ENCODE measurements at places on chromosomes 3 and 15.

- DNase-seq = no peak
These were observed 34.0 kb downstream of the ARIH2 start for GRCh38 chr3:48952510-48953118.

GRCh38 chr3:28564211-28564610 lies 215.6 kb upstream of the AZI2 start:
- DNase-seq = no peak

DNA sequence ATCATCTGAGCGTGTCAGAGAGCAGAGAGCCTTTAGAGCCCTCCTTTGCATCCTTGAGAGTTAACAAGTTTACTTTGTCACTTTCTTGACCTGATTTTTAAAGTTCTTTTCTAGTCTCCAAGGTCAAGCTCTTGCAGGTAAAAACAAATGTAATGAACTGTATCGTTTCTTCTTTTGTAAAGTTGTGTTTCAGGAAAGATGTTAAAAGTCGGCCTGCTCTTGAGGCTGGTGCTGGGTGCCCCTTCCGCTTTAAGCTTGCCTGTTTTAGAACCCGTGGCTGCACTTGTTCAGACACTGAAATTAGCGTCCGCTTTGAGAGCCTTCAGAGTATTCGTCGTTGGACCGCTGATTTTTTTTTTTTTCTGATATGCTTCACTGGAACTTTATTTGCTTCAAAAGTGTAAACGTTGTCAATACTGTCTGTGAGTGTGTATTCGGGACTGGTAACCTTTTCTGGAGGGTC lies 52.6 kb upstream of the ULK4 start:
- DNase-seq = peak; percentile 47

DNA sequence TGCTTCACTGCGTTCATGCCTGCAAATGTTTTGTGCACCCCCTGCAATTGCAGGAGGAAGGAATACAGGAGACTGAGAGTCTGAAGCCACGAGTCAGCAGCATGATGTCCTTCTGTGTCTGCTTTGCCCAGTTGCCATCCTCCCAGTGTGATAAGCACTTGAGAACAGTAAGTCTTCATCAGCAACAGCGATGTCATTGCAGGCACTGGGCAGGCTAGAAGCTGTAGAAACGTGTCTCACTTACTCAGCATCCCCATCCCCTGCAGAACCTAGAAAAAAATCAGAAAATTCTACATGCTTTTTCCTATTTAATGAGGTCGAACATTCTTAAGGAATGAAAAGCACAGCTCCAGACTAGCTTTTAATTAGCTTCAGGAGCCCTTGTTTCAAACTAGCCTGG lies 156.5 kb upstream of the LPP start:
- DNase-seq = no peak

- no peak for DNase-seq
These were observed 209.2 kb upstream of the CDIN1 start for GRCh38 chr15:36370051-36370730.

GRCh38 chr3:185361920-185362319 lies 1.0 kb upstream of the MAP3K13 start:
- DNase-seq = no peak

DNA sequence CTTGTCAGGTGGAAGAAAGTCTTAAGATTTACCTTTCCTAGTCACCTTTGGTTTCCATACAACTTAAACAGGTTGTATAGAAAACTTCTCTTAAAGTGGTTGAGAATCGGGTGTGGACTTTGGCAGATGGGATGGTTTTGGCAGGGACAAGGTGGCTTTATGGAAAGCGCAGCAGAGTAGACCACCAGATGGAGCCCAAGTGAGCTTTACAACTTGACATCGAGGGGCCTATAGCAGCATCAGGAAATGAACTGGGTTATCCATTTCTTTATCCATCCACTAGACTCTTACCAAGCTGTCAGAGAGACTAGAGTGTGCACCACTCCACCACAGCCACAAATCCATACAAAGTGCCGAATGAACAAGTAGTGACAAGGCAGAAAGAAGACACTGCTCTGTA lies 85.3 kb upstream of the MBNL1 start:
- DNase-seq = peak; percentile 29

- no peak for DNase-seq
These were observed 74.8 kb upstream of the P2RY1 start for GRCh38 chr3:152760024-152760563.

DNA sequence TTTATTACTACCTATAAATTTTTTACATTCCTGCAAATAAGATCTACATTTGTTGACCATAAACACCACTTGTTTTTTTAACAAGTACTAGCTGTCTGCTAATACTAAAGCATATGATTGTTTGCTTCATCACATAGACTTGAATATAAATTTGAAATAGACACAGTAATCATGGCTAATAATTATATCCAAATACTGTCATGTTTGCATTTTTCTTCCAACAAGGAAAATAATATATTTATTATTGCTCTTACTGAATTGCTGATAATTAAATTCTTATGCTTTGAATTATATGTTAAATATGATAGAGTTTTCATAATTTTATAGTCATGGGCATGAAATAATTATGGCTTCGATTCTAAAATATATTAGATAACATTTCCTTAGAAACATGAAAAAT lies 40.5 kb downstream of the HDC start:
- no peak for DNase-seq

DNA sequence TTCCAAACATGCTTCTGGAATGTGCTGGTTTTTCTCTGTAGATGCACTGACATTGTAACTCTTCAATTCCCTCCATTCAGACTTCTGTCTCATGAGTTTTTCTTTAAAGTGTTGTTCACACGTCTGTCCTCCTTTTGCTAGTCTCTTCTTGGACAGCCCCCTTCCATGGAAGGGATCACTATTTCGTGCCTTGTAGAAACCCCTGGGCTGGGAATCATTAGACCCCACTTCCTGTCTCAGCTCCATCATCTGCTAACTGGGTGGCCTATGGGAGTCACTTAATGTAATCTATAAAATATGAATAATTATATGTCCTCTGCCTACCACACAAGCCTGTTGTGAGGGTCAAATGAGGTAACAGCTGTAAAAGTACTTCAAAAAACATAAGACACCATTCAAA lies 110.6 kb downstream of the THSD4 start:
- no peak for DNase-seq

DNA sequence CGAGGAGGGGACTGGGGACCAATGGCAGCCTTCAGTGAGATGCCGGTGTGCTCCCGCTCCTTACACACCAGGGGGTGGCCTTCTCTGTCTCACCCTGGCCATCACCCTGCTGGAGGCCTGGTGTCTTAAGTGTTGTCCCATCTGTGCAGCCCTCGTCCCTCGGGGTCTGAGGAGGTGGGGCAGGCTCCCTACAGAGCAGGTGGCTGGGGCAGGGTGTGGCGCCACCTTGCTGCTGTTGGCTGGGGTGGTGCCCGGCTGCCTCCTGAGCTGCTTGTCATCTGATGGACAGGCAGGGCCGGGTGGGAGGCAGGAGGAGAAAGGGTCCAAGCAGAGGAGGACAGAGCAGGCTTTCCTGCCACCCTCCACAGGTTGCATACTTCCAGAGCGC lies 25.9 kb downstream of the PTPN23 start:
- no peak for DNase-seq

GRCh38 chr3:43399034-43399433 lies 112.7 kb downstream of the SNRK start:
- no peak for DNase-seq

GRCh38 chr3:60383345-60383744 lies 867.9 kb downstream of the FHIT start:
- DNase-seq = no peak

DNA sequence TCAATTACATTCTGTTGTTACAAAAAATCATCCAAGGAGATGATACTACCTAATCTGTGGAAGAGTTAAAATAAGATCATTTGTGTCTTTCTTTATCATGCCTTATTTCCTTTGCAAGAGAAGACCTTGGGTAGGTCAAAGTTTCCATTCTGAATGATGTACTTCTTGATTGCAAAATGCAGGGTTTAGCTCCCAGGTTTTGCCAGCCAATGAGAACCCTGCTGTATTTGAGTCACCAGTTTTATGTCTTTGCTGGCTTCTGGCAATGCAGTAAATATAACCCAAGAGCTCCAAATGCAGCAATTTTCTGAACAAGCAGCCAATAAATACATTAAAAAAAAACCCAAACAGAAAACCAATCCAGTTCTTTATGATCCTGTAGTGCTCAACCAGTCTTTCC lies 204.9 kb downstream of the CADPS start:
- DNase-seq = no peak

GRCh38 chr3:171160325-171160724 lies 133.8 kb upstream of the SLC2A2 start:
- no peak for DNase-seq

DNA sequence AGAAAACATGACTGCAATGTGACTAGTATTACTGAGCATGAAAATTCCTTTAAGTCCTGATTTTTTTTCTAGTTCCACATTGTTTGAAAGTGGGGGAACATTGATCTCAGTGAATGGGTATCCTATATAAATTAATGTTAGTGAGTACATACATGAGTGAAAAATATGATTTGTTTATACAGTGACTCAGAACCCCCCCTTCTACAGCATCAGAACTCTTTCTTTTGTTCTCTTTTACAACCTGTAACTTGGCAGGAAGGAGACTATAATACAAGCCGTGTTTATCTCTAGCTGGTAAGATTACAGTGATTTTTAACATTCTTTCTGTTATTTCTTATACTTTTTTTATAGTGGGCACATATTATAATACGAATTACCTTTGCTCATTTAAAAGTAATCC lies 384.7 kb downstream of the PDCD6IP start:
- DNase-seq = no peak

GRCh38 chr3:138119423-138119766 lies 4.0 kb upstream of the DZIP1L start:
- no peak for DNase-seq

DNA sequence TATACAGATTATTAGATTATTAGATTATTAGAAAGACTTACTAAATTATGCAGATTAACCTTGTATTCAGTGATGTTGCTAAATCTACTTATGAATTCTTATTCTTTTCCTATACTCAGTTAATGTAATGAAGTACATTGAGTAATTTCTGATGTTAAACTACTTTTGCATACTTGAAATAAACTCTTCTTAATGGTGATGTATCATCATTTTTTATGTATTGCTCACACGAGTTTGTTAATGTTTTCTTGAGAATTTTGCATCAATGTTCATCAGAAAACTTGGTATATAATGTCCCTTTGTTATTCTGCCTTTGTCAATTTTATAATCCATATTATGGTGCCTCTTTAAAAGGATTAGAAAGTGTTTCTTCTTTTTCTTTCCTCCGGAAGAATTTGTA lies 163.2 kb upstream of the COL8A1 start:
- DNase-seq = no peak

GRCh38 chr15:79018960-79019359 lies 71.6 kb downstream of the RASGRF1 start:
- DNase-seq = no peak

GRCh38 chr3:36219398-36219797 lies 160.9 kb upstream of the STAC start:
- no peak for DNase-seq

DNA sequence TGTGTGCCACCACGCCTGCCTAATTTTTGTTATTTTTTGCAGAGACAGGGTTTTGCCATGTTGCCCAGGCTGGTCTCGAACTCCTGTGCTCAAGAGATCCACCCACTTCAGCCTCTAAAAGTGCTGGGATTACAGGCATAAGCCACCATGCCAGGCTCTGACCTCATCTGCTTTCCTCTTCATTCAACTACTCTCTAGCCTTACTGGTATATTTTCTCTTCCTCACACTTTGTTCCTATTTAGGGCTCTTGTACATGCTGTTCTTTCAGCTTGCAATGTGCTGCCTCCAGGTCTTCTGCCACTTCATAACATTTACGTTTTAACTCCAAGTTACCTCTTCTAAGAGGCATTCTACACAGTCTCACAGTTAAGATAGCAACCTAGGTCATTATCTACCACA lies 34.9 kb downstream of the PIK3CB start:
- no peak for DNase-seq

- no peak for DNase-seq
These were observed 652 bp downstream of the DUOX1 start for GRCh38 chr15:45130291-45131000.

GRCh38 chr3:133578548-133579191 lies 5.2 kb downstream of the CDV3 start:
- DNase-seq = no peak

GRCh38 chr15:87403973-87404372 lies 852.6 kb downstream of the NTRK3 start:
- DNase-seq = no peak

GRCh38 chr3:172046268-172046915 lies 7.0 kb downstream of the FNDC3B start:
- no peak for DNase-seq

GRCh38 chr3:34367521-34367920 lies 569.1 kb downstream of the PDCD6IP start:
- no peak for DNase-seq

GRCh38 chr3:14719006-14719405 lies 44.1 kb downstream of the C3orf20 start:
- no peak for DNase-seq

GRCh38 chr15:22263738-22264137 lies 183.4 kb downstream of the OR4M2 start:
- no peak for DNase-seq

GRCh38 chr3:35383719-35384555 lies 255.4 kb upstream of the ARPP21 start:
- no peak for DNase-seq

DNA sequence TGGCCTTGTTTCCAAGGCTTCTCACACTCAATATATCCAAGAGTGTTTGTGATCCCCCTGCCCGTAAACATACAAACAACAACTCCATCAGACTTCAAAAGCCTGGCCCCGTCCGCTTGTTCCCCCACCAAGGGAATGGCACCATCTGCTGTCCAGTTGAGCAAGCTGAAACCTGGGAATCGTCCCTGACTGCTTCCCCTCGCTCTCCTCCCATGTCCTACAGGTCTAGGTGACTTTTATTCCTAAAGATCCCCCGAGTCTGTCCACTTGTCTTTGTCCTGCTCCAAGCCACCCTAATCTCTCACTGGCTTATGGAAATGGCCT lies 27.9 kb upstream of the FAM174B start:
- no peak for DNase-seq

GRCh38 chr3:23068016-23068728 lies 135.0 kb upstream of the UBE2E2 start:
- no peak for DNase-seq

DNA sequence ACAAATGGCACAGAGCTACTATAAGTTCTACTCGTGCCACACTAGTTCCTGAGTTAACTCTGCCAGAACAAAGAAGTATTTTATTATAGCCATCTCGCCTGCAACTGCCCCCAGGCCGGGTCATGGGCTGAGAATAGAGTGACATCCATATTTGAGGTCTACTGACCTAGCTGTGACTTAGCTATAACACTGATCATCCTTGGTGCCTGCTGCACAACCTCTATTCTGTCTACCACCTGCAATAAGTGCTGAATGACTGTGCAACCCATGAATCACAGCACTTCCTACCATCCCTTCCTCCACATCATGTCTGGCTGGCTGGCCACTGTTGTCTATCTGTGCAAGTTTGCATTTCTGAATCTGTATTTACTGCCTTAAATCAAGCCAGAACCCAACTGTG lies 506.5 kb upstream of the TBL1XR1 start:
- DNase-seq = no peak
